Smooth muscle cell of the pulmonary artery (primary cell): ENCODE measurements at places on chromosomes 5 and 9. TPM values are rescaled to one million over a fixed set of nuclear protein-coding genes. Genes with fewer than 3 reads are reported as not detected.

FOXD4L4 gene
- 0.17 and 0.20 TPM in 2 replicates for total RNA-seq

KLF4 gene
- total RNA-seq = 13.3 and 22.5 TPM in 2 replicates

IFNA2 gene
- not detected in 2 replicates for total RNA-seq

IL3 gene
- total RNA-seq = not detected in 2 replicates

MLANA gene
- total RNA-seq = not detected in 2 replicates

RHOBTB3 gene
- total RNA-seq = 120 and 154 TPM in 2 replicates

LVRN gene
- 0.20 and 0.36 TPM in 2 replicates for total RNA-seq
